ENCODE measurements at places on chromosomes 6 and 20. TPM values are rescaled to one million over a fixed set of nuclear protein-coding genes. Genes with fewer than 3 reads are reported as not detected.
A peak's percentile ranks its signal among the peaks of the same experiment; 100 is the strongest.

Gene SNX21
- 54.7 TPM for polyA plus RNA-seq

Gene UBE2C
- 78.4 TPM for polyA plus RNA-seq

Gene ULBP3
- 4.4 TPM for polyA plus RNA-seq

Gene POU5F1
- 0.88 TPM for polyA plus RNA-seq

Gene ILRUN
- polyA plus RNA-seq, result 8.4 TPM

Gene MOG
- not detected for polyA plus RNA-seq

DNA sequence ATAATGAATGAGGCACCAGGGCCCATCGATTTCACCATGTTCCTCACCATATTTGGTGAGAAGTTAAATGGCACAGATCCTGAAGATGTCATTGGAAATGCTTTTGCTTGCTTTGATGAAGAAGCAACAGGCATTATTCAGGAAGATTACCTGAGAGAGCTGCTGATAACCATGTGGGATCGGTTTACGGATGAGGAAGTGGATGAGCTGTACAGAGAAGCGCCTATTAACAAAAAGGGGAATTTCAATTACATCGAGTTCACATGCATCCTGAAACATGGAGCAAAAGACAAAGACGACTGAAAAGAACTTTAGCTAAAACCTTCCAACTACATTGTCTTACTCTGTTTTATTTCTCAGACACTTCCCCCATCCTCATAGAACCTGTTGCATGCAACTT is 21.6 kb upstream of the ZBTB22 start:
- no peaks in the 10 kb centered on the region for H3K36me3 ChIP-seq
- H3K4me3 ChIP-seq, result no peak overlapping the region
- no peaks in the 10 kb centered on the region for H3K27me3 ChIP-seq
- no peak overlapping the region for H3K27ac ChIP-seq
- no peak for DNase-seq
- no peaks in the 10 kb centered on the region for H3K4me1 ChIP-seq

DNA sequence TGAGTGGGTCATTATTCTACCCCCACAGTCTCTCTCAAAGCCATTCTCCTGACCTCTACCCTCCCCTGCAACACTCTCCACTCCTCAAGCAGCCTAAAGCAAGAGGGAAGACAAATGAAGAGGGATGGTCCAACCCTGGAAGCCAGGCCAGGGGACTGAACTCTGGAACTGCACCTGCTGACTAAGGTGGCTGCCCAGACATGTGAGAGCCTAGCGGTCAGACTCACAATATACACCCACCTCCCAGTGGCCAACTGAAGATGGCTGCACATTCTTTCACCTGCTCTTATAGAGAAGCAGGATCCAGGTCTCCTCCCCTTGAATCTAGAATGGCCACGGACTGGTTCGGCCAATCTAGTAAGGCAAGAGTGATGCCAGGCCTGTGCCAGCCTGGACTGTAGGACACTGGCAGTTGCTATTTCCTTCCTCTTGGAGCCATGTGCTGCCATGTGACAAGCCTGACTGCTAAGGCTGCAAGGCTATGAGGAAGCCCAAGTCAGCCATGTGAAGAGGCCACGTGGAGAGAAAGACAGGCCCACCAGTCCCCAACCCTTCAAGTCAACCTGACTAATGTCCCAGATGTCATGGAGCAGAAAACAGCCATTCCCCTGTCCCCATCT is 31.8 kb downstream of the ACSS1 start:
- H3K36me3 ChIP-seq, result no peaks in the 10 kb centered on the region
- H3K4me1 ChIP-seq, result no peaks in the 10 kb centered on the region
- no peak overlapping the region for H3K4me3 ChIP-seq
- H3K27me3 ChIP-seq, result no peaks in the 10 kb centered on the region
- H3K27ac ChIP-seq, result no peak overlapping the region
- DNase-seq, result no peak

DNA sequence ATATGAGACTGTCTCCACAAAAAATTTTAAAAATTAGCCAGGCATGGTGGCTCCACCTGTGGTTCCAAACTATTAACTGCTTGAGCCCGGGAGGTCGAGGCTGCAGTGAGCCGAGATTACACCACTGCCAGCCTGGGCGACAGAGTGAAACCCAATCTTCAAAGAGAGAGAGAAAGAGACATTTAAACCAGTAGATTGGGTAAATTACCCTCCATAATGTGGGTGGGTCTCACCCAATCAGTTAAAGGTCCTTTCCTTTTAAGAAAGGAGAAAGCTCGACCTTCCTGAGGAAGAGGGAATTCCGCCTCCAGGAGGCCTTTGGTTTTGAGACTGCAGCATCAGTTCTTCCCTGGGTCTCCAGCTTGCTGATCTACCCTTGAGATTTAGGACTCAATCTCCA is 25.2 kb upstream of the SCML4 start:
- no peaks in the 10 kb centered on the region for H3K4me1 ChIP-seq
- no peak for DNase-seq
- no peak overlapping the region for H3K27ac ChIP-seq
- H3K4me3 ChIP-seq, result no peak overlapping the region

DNA sequence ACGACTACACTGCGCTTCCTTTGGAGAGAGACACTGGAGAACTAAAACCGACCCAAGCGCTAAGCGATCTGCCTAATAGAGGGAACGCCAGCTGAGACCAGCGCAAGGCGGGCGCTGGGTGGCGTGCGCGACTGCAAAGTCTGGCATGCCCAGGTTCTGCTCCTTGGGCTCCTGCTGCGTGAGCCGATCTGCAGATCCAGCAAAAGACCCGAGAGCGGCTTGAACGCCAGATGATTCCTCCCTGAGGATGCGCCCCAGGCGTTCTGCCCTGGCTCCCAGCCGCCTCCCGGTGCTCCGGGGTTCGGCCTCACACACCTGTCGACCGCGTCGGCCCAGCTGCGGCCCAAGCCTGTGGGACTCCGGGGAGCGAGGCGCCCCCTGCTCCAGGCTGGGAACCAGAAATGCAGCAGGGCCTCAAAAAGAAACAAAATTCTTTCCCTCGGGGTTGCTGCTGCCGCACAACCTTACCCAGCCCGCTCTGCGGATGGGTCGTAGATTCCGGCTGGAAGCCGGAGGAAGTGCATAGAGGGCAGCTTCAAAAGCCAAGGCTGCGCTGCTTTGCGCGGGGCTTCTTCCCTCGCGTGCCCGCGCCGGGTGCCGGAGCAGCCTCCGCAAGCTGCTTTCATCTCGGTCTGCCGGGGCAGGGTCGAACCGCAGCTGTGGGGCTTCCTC is 17.9 kb upstream of the PRDM13 start:
- peak overlapping the region; percentile 76 for H3K4me3 ChIP-seq
- no peaks in the 10 kb centered on the region for H3K36me3 ChIP-seq
- H3K27me3 ChIP-seq, result peaks cover 66% of the 10 kb centered on the region

DNA sequence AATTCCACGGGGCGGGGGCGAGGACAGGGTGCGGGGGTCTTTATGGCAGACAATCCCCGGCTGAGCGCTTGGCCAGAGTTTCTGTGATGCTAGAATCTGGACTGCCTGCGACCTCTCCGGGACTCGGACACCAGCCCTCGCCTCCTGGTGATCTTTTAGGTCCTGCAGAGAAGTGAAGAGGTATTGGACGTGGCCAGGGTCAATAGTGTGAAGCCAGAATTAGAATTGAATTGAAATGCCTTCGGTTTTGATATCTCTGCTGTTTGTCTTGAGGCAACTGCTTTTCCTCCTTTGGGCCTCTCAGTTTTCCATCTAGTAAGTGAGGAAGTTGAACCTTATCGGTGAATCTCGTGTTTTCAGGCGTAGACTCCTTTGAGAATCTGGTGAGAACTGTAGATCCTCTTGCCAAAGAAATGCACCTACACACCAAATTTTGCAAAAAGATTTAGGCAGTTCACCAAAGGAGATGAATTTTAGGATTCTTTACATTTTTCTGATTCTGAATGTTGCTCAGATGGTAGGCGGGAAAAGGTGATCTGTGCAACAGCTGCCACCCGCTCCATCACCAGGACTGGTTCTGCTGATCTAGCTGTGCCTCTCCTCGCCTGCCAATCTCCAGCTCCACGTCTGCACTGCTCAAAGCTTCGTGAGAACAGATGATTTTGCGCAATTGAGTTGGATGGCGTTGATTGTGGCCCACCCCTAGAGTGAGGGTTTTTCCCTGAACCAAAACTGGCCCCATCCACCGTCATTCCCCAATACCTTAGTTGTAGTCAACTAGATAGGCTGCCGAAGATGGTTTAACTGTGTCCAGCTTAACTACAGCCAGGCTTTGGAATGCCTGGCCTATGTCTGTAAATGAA is 837 bp upstream of the OSER1 start:
- H3K27ac ChIP-seq, result peak overlapping the region; percentile 92
- H3K36me3 ChIP-seq, result peaks cover 2% of the 10 kb centered on the region
- no peaks in the 10 kb centered on the region for H3K27me3 ChIP-seq
- H3K4me3 ChIP-seq, result peak overlapping the region; percentile 97
- peak; percentile 80 for DNase-seq

DNA sequence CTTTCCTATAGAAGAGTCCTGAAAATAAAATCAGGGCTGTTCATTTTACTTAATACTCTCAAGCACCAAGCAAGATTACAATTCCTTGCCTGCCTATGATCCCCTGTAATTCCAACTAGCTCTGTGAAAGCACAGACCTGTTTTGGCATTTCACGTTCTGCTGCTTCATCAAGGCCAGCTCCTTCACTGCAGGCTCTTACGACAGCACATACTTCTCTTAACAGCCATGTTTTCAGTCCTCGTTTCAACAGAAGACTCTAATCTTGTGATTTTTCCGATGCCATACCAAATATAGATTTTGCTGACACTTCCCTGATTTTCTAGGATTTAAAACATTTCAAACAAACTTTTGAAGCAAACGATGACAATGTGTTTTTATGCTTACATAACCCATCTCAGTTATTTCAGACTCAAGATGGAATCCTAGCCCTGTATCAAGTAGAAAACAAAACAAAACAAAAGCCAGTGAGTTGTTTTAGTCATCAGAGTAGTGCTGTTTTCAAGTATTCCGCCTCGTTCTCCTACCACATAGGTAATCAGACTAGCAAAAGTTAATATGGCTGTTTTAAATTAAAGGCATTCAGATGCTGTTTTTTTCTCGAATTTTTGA is 616.5 kb upstream of the CITED2 start:
- H3K27ac ChIP-seq, result no peak overlapping the region
- peaks cover 15% of the 10 kb centered on the region for H3K4me1 ChIP-seq
- DNase-seq, result peak; percentile 29

DNA sequence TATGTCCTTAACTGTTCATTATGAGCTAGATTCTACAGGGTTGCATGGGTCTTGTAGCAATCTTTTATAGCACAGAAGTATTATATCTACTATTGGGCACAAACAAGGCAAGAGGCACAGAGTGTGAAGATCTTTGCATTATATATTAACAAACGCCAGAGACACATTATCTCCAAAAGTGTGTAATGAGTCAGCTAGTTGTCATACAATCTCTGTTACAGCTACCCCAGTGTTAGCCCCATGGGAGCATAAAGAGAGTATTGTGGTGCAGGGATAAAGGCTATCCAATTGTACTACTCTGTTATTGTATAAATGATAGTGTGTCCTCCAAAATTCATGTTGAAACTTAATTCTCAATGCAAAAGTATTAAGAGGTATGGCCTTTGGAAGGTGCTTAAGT is 148.4 kb upstream of the RIMS1 start:
- H3K27me3 ChIP-seq, result no peaks in the 10 kb centered on the region
- DNase-seq, result no peak
- no peaks in the 10 kb centered on the region for H3K36me3 ChIP-seq
- no peak overlapping the region for H3K27ac ChIP-seq
- H3K4me1 ChIP-seq, result 0 out of 2 replicates have a peak, but pooled peaks cover 8% of the 10 kb centered on the region
- H3K4me3 ChIP-seq, result no peak overlapping the region

- peak; percentile 22 for DNase-seq
- 0 out of 2 replicates have a peak, but pooled peaks cover 5% of the 10 kb centered on the region for H3K4me1 ChIP-seq
- H3K36me3 ChIP-seq, result no peaks in the 10 kb centered on the region
Observed at GRCh38 chr6:36195471-36196112, 952 bp upstream of the BRPF3 start.

- H3K27me3 ChIP-seq, result no peaks in the 10 kb centered on the region
- H3K36me3 ChIP-seq, result no peaks in the 10 kb centered on the region
- DNase-seq, result no peak
- H3K4me3 ChIP-seq, result no peak overlapping the region
- H3K4me1 ChIP-seq, result no peaks in the 10 kb centered on the region
Observed at GRCh38 chr6:4420160-4420865, 284.9 kb upstream of the ECI2 start.

DNA sequence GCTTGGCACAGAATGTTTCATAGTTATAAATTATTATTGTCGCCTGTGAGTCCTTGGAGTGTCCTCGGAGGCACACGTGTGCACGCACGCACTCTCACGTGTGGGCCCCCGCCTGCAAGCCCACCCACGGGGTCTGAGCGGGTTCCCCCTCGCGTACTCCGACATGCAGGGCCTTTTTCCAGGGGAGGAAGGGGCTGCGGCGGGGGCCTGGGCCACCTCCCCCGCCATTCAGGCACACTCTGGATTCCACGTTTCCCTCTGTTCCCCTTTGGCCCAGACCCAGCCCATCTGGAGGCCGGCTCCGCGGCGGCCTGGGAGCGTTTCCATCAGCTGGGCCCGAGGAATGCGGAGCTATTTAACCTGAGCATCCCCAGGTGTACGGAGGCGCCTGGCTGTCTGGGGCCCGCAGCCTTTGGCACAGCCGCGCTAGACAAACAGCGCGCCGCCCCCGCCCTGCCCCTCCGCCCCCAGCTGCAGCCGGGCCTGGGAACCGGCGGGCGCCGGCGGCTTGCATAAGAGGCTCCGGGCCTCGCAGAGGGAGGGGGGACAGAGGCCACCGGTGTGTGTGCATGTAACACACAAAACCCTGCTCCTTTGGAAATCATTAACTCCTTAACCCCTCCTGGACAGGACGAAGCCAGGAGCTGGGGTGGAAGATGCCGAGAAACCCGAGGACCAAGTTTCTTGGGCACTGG is 3.3 kb downstream of the ID1 start:
- peak overlapping the region; percentile 98 for H3K4me3 ChIP-seq
- DNase-seq, result peak; percentile 90
- peaks cover 28% of the 10 kb centered on the region for H3K4me1 ChIP-seq
- peak overlapping the region; percentile 100 for H3K27ac ChIP-seq
- peaks cover 4% of the 10 kb centered on the region for H3K36me3 ChIP-seq
